ENCODE measurements at places on chromosomes 11 and 22. TPM values are rescaled to one million over a fixed set of nuclear protein-coding genes. Genes with fewer than 3 reads are reported as not detected.

Gene TMEM135
- 30.0 TPM for total RNA-seq

Gene KCNE3
- under 0.01 TPM for total RNA-seq

Gene BRSK2
- total RNA-seq = under 0.01 TPM

Gene C1QTNF6
- total RNA-seq = 10.6 TPM

Gene WT1
- 16.4 TPM for total RNA-seq

Gene CAPN5
- total RNA-seq = 14.7 TPM

DNA sequence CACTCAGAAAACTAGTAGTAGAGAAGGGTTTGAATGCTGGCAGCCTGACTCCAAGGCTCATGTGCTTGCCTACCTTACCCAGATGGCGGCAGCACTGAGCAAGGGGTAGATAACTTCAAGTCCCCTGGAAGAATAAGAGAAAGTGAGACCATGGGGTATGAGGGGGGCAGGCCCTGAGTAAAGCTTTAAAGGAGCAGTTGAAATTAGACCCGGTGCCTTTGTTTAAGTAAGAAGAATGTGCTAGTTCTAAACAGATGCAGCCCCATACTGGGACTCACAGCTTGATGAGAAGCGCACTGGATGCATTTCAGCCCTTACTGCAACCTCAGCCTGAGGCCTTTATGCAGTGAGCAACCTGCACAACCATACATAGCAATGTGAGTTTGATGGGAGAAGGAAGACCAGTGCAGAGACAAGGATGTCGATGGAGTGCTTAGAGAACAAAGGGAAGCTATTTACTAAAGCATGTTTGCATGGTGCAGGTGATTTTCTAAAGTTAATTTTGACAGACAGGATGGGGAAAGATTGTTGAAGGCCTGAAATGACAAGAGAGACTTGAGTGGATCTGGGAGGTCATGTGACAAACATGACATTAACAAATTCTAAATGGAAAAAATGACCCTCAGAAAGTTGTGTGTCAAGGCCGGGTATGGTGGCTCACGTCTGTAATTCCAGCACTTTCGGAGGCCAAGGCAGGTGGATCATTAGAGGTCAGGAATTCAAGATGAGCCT, 27.1 kb upstream of the TMA7B start:
- DNase-seq = peak; percentile 25

GRCh38 chr11:65266210-65266609, 4.4 kb downstream of the POLA2 start:
- no peak for DNase-seq

DNA sequence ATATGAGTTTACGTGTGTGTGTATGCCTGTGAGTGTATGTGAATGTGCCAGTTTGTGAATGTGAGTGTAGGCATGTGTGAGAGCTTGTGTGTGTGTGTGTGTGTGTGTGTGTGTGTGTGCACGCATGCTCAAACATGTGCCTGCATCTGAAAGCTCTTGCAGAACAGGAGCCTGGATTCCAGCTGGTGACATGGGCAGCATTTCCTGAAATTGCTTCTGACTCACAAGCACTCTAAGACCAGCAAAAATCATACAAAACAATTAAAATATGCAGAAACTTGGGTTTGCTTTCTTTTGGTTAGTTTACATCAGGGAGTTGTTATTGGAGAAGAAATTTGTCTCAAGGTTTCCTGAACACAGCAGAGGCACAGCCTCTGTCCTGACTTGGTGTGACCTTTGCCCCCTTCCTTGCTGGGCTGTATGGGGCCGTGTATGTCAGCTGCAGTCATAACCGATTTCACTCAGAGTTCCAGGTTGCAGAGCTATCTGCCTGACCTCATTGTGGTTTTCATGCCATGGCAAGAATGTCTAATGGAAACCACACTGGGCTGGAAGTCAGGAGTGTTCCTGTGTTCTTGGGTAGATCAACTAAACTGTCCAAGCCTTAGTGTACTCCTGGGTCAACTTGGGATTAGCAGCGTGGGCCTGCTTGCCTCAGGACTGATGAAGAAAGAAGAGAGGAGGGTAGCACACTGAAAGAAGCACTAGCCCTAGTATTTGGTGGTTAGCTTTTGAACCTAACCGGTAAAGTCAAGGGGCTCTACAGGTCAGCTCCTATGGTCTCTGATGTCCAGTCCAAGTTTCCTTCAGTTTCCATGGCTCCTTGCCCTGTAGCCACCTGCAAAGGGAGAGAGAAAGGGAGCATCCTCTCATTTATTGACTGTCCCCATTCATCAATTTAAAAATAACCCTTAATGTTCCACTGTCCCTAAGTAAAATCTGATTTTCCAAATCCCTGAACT, 143.7 kb downstream of the SNX19 start:
- DNase-seq = peak; percentile 99

DNA sequence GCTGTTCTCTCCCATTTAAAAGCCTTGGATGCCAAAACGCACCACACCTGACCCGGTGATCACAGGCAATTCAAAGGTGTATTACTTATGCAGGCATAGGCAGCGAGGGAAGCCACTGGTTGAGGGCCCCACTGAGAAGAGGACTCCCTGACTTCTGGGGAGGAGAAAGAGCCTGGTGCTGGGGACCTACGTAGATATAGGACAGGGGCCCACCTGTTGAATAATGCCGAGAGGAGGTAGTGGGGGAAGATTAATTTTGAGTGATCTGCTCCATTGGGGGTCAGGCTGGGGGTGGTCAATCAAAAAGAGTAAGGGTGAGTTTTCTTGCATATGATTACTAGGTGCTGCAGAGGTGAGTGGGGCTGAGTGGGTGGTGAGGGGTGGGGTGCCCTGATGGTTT, 7.8 kb downstream of the LMO2 start:
- no peak for DNase-seq

DNA sequence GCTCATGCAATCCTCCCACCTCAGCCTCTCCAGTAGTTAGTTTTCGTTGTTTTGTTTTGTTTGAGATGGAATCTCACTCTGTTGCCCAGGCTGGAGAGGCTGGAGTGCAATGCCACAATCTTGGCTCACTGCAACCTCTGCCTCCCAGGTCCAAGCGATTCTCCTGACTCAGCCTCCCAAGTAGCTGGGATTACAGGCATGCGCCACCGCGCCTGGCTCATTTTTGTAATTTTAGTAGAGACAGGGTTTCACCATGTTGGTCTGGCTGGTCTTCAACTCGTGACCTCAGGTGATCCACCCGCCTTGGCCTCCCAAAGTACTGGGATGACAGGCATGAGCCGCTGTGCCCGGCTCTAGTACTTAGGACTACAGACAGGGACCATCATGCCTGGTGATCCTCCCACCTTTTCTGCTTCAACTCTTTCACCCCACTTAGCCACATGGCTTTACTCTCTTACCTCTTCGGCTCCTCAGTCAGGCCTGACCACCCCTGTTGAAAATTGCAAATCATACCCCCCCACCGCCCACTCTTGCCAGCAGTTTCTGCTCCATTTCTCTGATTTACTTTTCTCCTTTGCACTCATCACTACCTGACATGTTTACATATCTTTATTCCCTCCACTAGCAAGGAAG, 157.1 kb upstream of the GRK3 start:
- DNase-seq = no peak

DNA sequence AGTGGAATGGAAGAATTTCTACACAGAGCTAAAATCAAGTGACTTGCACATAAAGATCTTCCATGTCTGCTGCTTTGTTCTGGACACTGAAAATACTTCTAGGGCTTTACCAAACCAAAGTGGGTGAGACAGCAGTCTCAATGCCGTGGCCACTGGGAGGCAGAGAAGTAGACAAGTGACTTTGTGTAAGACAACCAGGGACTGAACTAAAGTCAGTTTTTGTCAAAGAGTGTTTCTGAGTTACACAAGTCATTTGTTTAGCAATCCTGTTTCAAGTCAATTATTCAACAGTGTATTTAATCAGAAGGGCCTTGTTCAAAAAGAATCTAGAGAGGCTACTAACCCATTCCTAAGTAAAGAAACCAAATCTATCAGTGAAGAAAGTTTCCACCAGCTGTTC, 46.6 kb downstream of the TCP11L1 start:
- DNase-seq = no peak

- DNase-seq = no peak
These were observed 55.9 kb downstream of the BTG4 start for GRCh38 chr11:111456086-111456858.

DNA sequence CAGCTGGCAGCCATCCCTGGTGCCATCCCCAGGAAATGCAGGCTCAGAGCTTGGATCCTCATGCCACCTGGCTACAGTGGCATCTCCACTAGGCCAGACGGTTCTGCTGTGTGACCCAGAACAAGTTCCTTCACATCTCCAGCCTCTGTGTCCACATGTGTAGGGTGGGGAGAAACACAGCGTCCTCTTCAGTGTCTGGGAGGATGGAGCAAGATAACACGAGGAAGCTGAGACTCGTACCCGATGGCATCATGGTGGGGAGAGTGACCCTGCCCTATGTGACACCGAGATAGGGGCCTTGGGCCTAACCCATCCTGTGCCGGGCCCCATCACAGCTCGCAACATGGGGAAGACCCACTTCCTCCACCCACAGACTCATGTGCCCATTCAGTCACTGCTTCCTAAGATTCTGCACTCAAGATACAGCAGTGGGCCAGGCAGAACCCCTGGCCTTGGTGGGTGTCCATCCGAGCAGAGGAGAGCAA, 78.5 kb downstream of the MORC2 start:
- no peak for DNase-seq

DNA sequence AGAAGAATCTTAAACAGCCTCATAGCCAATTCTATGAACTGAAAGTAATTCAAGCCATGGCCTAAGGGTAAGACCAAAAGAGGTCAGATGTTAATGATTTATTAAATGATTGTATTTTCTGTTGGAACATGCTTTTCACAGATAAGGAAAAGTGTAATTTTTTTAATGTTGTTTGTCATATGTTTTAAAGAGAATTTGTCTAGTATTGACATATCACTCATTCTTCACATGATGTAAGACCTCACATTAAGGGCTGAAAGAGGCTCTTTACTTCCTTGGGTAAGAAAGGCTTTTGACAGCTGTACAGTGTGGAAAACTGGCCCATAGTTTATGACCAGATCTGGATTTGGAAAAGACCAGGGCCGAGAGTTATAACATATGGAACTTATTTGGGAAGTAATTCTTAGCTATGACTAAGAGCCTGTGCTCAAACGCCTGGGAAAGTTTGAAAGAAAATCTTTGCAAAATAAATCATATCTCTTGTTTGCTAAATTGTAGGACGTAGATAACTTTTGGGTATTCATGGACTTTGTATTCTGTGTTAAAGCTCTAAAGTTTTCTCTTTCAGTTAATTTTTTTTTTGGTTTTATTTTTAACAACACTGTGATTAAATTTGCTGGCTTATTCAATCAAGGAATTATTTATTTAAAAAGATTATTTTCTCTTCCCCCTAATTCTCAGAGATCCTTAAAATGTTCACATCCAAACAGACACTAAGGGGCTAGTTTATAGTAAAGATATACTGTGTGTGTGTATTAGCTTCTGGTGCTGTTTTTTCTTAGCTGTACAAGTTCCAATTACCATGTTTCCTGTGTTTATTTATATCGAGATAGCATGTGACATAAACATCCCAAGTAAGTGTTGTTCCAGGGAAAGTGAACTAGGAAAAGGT, 162.2 kb downstream of the ARHGAP42 start:
- peak; percentile 97 for DNase-seq
